Effector CD8-positive, alpha-beta T cell (primary cell): ENCODE measurements at places on chromosomes 7 and 10.

DNA sequence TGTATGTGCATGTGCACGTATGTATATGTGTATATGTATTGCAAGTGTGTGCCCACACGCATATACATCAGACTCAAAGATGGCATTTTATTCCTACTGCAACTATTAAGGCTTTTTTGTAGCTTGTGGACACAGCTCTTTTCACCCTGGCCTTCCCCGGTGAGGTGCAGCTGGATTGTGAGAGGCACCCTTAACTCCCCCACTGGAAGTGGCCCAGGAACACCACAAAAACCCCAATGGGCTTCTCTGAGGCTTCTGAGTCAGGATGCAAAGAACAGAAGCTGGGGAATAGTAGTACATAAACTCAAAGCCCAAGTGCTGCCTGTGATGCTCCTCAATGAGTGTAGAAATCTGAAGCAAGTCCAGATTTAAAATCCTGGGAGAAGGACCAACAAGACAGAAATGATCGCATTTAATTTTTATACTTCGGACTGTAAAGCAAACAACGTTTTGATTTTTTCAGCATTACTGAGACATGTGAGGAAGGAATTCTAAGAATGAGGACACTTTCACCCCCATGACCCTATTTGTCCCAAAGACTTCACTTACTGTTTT is 369.2 kb upstream of the MGMT start:
- no peak for DNase-seq

- DNase-seq, result no peak
Measured at GRCh38 chr10:43904844-43905243, 256.2 kb upstream of the ZNF32 start.

GRCh38 chr10:49116509-49117375 is 1.4 kb upstream of the VSTM4 start:
- DNase-seq, result no peak

DNA sequence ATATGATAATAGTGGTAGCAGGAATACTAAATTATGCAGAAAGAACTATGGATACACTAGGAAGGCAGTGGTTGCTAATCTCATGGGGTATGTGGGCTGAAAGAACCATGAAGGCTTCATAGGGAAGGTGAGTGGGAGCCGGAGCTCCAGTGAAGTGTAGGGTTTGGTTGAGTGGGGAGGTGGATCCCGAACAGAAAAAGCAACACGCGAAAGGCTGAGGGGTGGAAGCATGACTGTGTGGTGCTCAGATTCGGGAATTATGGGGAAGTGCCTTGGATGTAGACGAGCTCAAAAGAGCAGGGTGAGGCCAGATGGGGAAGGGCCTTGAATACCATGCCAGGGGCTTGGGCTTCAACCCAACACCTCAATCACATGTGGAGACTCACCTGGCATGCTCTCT is 715.1 kb downstream of the TYW1 start:
- no peak for DNase-seq

- no peak for DNase-seq
Measured at GRCh38 chr10:94013331-94013760, 19.6 kb downstream of the PLCE1 start.
